ENCODE measurements at places on chromosomes 2 and 18.

DNA sequence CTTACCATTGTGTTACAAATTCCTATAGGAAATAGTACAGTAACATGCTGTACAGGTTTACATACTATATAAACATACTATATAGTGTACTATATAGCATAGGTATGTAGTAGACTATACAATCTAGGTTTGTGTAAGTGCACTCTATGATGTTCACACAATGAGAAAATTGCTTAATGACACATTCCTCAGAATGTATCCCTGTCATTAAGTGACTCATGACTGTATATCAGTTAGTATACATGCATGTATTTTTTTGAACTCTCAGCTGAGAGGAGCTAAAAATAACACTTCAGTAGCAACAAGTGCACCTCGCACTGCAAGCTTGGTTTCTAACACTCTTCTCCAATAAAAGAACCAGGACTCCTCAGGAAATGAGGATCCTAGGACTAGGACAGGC is 19.5 kb upstream of the ASXL3 start:
- no peak for DNase-seq

DNA sequence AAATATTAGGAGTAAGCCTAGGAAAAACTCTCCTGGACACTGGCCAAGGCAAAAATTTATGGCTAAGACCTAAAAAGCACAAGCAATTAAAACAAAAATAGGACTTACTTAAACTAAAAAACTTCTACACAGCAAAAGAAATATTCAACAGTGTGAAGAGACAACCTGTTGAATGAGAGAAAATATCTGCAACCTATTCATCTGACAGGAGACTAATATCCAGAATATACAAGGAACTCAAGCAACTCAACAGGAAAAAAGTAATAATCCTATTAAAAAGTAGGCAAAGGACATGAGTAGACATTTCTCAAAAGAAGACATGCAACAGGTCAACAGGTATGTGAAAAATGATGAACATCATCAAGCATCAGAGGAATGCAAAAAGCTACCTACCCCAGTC is 431.1 kb downstream of the ZEB2 start:
- DNase-seq: no peak

GRCh38 chr2:207133820-207134519 is 31.8 kb downstream of the KLF7 start:
- no peak for DNase-seq

DNA sequence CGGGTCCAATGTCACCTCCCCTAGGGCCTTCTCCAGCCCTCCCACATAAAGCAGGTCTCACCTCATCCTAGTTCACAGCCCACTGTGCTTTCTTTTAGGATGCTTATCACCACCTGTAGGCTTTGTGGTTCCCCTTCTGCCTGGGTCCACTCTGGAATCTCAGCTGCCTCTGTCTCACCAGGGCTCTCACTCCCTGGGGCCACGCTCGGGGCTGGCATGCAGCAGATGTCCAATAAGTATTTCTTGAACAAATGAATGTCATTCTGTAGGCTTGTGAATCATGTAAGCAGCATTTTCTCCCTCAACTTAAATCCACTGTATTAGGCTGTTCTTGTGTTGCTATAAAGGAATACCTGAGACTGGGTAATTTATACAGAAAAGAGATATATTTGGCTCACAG is 4.3 kb upstream of the SH3BP4 start:
- no peak for DNase-seq

GRCh38 chr2:174012347-174013314 is 47.5 kb upstream of the SP3 start:
- peak; percentile 66 for DNase-seq

- no peak for DNase-seq
Observed at GRCh38 chr2:53829273-53829979, 30.3 kb downstream of the GPR75 start.
